ENCODE measurements at places on chromosomes 12 and 14.

- DNase-seq: no peak
Observed at GRCh38 chr12:24600996-24601395, 347.9 kb downstream of the BCAT1 start.

GRCh38 chr12:130192642-130193345, 30.5 kb downstream of the FZD10 start:
- DNase-seq: no peak

GRCh38 chr12:93442411-93443340, 929 bp upstream of the UBE2N start:
- peak; percentile 18 for DNase-seq

DNA sequence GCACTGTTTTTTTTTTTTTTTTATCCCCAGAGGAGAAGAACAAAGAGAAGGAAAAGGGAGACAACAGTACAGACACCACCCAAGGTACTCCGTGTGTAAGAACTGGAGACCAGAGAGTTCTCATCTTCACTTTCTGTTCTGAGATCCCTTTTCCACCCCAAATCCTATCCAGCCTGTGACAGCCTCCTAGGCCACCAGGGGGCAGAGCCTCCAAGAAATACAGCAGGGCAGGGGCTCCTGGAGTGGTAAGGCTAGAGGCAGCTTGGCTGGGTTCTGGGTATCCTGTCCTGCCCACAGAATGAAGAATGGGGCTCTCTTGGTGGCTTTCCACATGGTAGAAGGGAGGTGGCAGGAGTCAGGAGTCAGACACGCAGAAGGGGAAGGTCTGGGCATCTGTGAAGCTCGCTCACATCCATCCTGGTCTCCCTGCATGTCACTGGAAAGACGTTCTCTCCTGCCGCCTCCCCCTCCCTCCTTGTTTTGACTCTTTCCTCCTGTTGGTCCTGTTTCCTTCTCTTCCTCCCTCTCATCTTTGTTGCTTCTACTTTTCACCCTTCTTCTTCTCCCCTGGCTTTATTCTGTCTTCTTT, 12.0 kb downstream of the CLSTN3 start:
- DNase-seq: no peak

DNA sequence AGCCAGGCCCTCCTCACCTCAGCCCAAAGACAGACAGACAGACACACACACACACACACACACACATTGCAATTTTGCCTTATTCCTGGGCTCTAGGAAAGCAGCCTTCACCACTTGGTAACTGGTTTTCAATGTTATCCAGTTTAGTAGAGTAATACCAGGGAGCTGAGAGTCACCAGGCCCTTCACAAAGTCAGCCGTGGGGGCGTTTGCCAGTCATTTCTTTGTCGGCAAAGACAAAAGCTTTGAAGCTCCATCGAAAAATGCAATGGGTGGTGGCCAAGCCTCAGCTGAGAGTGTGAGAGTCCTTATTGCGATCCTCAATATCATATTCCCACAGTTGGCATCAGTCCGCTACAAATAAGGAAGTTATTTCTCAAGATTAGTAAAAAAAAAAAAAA, 8.1 kb upstream of the KCNA5 start:
- DNase-seq: no peak

DNA sequence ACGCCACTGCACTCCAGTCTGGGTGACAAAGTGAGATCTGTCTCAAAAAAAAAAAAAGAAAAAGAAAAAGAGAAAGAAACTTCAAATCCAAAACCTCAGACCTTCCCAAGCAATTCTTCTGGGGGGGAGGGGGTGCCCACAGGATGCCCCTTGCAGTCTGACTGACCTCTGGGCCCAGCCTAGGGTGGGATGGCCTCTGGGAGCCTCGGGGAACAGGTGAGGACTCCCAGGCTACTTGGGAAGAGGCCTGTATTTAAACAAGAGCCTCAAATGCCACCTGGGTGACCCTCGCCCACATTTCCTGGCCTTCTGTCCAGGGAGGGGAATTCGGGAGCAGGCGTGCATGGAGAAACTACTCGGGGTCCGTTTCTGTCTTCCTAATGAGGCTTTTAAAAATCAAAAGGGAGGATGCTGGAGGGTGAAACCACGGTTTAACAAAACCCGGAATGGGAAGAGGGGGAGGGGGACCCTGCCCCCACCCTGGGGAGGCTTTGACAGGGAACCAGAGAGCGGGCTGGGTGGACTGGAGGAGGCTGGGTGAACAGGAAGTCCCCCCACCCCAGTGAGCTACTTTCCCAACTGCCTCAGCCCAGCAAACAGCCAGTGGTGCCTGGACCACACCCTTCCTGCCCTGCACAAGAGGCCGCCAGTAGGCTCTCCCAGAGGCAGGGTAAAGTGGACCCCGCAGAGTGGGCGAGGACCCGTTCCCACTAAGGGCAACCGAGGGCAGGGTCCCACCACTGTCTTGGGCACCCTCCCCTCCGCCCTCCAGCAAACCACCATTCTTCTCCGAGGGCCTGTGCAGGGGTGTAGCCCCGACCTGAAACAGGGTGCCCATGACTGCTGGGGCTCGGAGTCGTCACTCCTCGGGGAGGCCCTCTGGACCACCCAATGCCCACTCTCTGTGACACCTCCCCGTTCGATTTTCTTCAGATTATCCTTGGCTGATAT, 1.5 kb upstream of the FBRSL1 start:
- DNase-seq: no peak

DNA sequence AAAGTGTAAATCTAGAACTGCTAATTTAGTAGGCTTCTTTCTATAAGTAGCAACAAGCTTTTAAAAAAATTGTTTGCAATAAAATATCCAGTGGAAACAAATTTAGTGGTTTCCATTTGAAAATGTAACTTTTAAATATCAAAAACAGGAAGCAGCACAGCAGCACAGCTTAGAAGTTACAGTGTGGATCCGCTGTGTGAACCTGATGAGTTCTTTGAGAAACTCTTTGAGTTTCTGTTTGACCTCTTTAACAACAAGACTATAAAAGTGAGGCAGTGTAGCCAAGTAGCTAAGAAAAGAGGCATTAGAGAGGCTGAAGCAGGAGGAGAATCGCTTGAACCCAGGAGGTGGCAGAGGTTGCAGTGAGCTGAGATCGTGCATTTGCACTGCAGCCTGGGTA, 178.3 kb downstream of the NAV3 start:
- DNase-seq: no peak

DNA sequence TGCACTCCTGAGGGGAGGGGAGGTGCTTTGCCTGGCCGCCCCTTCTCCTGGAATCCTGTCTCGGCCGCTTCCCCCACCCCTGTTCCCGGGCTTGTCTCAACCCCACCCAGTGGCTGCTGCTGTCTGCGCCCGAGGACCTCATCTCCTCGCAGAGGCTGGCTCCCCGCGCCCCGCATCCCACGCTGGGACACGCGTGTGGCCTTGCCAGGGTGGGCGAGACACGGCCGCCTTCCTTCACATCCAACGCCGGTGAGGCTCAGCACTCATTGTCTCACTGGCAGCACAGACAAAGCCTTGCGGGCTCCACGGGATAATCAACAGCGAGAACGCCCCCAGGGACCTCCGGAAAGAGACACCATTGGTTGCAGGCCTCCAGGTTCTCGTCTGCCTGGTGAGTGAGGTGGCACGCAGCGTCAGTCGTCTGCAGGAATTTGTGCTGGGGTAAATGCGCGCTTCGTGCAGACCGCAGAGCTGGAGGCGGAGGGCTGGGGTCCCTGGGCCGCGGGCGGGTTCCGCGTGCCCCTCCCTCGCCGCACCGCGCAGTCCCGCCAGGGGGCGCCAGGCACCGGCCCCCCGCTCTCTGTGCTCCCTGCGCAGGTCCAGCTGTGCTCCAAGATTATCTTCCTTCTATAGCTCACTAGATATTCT, 26.8 kb downstream of the CCDC177 start:
- DNase-seq: peak; percentile 59

DNA sequence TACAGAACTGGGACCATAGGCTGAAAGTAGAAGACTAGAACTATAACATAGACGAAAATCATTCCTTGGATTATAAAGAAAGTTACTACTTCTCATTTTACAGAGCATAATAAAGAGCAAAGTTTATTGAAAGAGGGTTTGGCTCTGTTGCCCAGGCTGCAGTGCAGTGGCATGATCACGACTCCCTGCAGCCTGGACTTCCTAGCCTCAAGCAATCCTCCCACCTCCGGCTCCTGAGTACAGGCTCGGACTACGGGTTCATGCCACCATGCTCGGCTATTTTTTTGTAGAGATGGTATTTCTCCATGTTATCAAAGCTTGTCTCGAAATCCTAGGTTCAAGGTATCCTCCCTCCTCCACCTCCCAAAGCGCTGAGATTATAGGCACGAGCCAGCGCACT, 190.1 kb upstream of the FOXG1 start:
- no peak for DNase-seq

GRCh38 chr12:2341871-2342270, 289.1 kb downstream of the CACNA1C start:
- DNase-seq: no peak

- no peak for DNase-seq
Observed at GRCh38 chr14:89125216-89125615, 291.8 kb downstream of the FOXN3 start.

DNA sequence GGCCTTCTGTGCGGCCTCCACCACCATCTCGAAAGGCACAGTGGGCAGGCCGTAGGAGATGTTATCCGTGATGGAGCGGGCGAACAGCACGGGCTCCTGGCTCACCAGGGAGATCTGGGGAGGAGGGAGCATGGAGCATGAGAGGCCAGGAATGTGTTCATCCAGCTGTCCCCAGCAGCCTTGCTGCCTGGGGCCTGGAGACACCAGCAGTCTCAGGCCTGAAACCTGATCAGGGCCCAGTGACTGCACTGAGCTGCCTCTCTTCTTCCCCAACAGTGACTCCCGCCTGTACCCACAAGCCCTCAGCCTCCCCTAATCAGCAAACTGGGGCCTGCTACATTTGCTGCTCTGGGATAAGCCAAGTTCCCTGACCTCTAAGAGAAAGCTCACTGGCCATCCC, 30.9 kb downstream of the ABCB9 start:
- DNase-seq: no peak

GRCh38 chr12:26971963-26972362, 33.7 kb downstream of the FGFR1OP2 start:
- DNase-seq: no peak

GRCh38 chr12:124938587-124938986, 24.1 kb upstream of the UBC start:
- DNase-seq: no peak

- no peak for DNase-seq
Observed at GRCh38 chr12:71954861-71955260, 16.2 kb downstream of the TPH2 start.

Measured in cerebellum (tissue), 4 donors.